Fibroblast of mammary gland (primary cell): ENCODE measurements at places on chromosomes 7 and 10.

- DNase-seq: no peak
Measured at GRCh38 chr7:2006231-2006771, 226.4 kb downstream of the MAD1L1 start.

DNA sequence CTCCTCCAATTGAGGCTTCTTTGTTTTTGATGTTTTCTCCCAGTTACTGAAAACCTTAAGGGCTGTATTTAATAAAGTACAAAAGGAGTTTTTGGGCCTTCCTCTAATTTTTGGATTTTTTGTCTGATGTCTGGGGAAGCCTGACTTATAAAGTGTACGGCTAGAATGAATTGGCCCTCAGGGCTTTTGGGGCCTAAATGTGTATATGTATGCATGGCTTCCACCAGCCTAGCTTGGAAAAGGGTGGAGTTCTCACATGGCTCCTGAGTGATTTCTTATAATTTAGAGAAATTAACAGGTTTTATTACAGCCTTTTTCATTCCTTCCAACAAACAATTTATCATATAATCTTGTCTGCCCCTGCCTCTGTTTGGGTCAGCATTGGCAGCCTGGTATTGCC, 10.4 kb upstream of the TBATA start:
- no peak for DNase-seq

- no peak for DNase-seq
Measured at GRCh38 chr7:149783386-149784250, 10.2 kb upstream of the ZNF467 start.

- no peak for DNase-seq
Measured at GRCh38 chr10:100725869-100726426, 19.4 kb upstream of the PAX2 start.

DNA sequence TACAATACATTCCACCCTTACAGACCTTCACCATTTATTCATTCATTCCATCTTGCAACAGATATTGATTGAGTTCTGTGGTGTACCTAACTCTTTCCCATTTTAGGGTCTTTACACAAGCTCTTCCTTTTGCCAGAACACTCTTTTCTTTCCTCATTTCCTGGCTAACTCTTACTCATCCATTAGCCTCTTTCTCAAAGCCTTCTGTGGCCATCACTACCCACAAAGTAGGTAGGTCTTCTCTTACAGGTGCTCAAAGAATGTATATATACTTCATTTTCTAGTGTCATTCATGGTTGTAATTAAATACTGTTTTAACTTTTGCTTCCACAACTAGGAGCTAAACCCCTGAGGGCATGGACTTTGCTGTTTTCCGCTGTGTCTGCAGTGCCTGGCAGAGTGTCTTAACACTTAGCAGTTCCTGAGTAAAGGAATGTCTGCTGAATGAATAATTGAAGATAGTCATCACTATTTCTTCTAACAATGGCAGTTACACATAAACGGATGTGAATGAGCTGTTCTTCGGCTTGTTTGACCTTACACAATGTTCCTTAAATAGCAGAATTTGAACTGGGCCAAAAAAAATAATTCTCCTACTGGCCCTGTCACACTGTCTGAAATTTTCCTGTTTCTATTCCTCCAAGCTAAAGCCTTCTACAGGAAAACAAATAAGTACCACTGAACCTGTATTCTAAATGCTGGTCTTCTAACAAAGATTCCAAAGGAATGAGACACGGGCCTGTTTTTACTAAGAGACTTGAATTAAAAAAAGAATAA, 15.1 kb downstream of the BCAP29 start:
- peak; percentile 96 for DNase-seq

DNA sequence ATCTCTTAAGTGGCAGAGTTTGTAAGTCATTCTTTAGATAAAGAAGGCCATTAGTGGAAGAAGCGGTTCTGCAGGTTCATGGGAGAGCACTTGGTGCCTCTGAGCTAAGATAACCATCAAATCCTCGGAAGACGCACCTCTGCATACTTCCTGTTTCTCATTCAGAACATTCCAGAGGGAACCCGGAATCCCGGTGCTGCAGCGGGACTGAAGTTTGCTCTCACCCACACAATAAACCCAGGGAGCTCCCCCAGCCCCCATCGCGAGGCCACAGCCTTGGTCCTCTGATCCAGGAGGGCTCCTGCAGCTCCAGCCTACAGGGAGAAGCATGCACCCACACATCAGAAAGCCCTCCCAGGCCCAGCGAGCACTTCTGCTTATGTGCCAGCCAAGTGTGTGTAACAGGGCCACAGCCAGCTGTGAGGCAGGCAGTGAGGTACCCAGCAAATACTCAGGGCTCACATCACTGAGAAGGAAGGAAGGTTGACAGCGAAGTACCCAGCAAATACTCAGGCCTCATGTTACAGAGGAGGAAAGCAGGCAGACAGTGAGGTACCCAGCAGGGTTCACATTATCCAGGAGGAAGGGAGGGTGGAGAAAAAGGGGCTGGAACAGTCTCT, 142.4 kb downstream of the DIP2C start:
- DNase-seq: no peak
